ENCODE measurements at places on chromosomes 12 and 14.

- DNase-seq: no peak
Observed at GRCh38 chr14:22977684-22978486, 4.5 kb downstream of the AJUBA start.

GRCh38 chr12:47858511-47859266 is 39.0 kb upstream of the HDAC7 start:
- no peak for DNase-seq

DNA sequence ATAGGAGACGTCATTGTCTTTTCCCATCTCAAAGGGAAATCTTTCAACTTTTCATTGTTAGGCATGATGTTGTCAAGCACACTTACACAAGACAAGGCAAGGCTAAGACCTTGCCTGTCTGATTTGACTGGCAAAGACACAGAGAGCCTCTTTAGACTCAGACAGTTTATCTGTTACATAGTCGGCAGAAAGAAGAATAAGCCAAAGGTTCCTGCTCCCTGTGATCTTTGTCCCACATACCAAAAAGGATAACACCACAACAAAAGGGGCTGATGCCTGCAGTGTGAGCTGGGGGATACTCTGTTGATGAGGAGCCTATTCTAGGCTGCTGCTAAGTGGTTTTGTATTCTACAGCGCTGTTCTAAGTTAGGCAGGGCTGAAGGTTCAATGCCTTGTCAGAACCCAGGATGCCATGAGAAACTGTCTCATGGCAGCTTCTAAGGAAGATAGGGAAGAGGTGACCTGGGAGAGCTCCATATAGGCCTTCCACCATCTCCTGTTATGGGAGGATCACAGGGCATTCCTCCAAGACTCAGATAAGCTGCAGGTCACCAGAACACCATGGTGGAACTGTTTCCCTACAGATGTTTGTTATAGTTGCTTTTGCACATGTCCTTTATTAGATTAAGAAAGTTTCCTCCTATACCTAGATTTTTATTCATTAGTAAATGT is 12.7 kb downstream of the ERC1 start:
- DNase-seq: no peak

- DNase-seq: no peak
Observed at GRCh38 chr14:35332517-35333263, 40.5 kb downstream of the PSMA6 start.

DNA sequence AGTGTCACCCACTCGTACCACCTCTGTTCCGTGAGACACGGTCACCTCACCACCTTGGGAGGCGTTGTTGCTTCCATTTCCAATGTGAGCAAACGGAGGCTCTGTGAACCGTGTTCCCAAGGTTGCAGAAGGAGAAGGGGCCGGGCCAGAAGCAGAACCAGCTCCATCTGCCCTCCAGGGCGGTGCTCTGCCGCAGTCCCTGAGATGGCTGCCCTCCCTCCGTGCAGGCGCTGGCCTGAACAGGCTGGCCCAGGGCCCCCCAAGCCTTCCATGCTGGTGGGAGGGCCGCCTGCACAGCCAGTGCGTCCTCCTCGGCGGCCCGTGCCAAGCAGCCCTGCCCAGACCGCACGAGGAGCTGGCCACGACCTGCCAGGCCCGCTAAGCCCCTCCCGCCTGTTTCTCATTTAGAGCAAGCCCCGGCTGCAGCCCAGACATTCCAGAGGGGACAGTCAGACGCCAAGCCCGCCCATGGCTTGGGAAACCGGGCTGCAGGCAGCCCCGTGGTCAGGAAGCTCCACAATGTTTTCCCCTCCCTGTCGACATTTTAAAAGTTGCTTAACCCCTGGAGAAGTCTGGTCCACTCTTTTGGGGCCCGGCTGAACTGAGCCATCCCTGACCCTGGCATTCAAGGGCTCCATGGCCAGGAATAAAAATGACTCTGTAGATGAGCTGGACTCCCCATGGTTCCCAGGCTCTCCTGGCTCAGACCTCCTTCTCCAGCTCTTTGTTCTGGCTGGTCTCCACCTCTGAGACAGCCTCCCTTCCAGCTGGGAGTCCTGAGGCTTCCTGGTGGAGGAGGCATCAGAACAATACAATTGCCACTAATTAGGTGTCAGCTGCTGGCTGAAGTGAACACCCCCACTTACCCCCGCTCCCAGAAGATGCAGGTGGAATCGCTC is 236.0 kb downstream of the BCL11B start:
- DNase-seq: peak; percentile 97

- no peak for DNase-seq
Observed at GRCh38 chr14:93026339-93026738, 89.4 kb downstream of the ITPK1 start.

Measured in lower leg skin (tissue), 4 donors.